Activated CD8-positive, alpha-beta memory T cell treated with anti-CD3 and anti-CD28 coated beads for 24 hours (primary cell): ENCODE measurements at places on chromosomes 1 and 21.

- DNase-seq = no peak
These were observed 11.7 kb upstream of the EPS8L3 start for GRCh38 chr1:109775398-109775797.

- DNase-seq = no peak
These were observed 29.5 kb downstream of the AK4 start for GRCh38 chr1:65177457-65177856.

- no peak for DNase-seq
These were observed 3.3 kb downstream of the B3GALT2 start for GRCh38 chr1:193183019-193183627.

GRCh38 chr1:62500210-62500609, 63.4 kb downstream of the USP1 start:
- no peak for DNase-seq

DNA sequence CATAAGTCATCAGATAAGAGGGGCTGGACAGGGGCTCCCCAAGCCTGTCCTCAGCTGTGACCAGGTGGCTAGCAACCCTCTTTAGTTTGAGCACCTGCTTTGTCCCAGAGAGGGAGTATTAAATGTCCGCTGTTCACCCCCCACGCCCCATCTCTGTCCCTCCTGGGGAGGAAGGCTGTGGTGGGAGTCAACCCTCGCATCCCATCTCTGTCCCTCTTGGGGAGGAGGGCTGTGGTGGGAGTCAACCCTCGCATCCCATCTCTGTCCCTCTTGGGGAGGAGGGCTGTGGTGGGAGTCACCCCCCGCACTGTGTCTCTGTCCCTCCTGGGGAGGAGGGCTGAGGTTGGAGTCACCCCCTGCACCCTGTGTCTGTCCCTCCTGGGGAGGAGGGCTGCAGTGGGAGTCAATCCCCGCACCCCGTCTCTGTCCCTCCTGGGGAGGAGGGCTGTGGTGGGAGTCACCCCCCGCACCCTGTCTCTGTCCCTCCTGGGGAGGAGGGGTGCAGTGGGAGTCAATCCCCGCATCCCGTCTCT, 72.6 kb upstream of the ABCG1 start:
- DNase-seq = no peak

DNA sequence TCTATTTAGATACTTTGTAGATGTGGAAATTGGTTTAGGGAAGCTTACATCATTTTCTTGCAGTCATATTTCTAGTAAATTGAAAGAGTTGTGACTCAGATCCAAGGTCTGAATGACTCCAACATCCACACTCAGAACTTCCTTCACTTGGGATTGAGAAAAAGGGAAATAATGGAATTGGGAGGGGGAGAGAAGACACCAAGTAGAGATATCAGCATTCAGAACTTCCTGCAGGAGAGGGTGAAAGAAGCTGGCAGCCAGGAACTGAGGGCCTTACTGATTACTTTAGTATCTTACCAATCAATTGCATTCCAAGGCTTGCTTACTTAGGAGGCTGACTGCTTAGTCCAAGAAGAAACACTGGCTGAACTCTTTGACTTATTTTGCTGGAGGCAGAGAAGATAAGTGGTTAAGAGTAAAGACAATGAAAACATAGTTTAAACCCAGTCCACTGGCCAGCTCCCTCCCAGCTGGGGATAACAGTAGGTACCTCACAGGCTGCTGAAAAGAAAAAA, 21.7 kb downstream of the APP start:
- no peak for DNase-seq

- no peak for DNase-seq
These were observed 163.7 kb downstream of the ROR1 start for GRCh38 chr1:63937461-63938022.

DNA sequence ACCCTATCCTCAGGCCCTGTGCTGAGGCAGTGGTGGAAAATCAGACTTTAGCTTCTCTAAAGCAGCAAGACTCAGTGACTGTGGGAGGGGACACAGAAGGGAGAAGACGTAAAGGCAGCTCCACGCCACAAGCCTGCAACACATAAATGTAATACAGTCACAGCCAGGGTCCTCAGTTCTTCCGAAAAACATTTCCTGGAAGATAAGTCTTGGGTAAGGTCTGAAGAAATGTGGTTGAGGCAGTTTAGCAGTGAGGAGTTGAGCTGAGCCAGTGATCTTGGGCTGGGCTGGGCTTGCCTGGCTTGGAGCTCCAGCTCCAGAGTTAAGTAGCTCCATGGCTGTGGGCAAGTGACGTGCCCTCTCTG, 127.8 kb upstream of the ADAR start:
- no peak for DNase-seq

GRCh38 chr1:20706841-20707240, 11.0 kb downstream of the KIF17 start:
- DNase-seq = no peak

GRCh38 chr1:59151860-59152259, 145.0 kb upstream of the FGGY start:
- no peak for DNase-seq

DNA sequence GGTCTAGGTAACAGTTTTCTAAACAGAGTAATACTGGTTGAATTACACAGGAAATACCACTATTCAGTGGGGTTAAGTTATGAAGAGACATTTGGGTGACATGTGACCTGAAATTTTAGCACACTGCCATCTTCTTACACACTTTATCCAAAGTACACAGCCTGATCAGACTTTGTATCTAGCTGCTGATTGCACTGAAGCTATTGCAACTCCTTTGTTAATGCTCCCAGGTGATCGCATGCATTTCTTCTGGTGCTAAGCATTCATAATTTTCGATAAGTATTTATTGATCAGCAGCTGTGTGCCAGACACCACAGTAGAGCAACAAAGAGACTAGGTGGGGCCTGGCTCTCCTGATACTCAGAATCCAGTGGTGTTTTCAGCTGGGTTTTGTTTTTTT, 52.4 kb downstream of the AK4 start:
- DNase-seq = no peak

- DNase-seq = peak; percentile 21
These were observed 18.0 kb upstream of the TTC22 start for GRCh38 chr1:54819195-54819536.

DNA sequence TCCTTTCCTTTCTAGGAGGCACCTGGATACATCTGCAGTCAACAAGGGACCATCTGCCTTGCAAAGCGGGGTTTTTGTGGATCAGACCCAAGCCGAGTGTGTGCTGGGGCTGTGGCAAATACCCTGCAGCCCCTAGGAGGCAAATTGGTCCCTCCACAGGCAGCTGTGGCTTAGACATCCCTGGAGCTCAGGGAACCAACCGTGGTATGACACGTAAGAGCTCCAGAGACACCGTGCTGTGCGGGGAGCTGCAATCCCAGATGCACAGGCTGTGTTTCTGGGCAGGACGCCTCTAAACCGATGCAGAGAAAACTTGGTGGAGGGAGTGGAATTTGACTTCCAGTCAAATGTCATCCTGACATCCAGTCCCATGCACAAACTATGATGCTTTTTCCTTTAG, 141.5 kb downstream of the KAZN start:
- no peak for DNase-seq

GRCh38 chr1:183753464-183753891, 51.4 kb upstream of the RGL1 start:
- no peak for DNase-seq

DNA sequence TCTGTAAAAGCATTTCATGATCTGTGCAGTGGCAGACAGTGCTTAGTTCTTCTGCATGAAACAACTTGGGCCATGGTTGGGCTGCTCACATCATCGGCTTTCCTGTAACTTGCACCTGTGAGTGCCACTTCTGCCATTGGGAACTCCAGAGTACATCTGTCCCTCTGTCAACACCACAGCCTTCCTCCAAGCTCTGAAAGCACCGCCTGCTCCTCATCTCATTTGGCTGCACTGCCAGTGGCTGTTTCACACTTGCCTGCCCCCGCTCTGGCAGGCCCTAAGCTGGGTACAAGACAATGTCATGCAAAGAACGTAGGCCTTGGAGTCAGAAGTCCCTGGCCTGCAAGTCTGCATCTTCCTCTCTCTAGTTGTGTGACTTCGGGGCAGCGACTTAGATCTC, 46.4 kb downstream of the DDX20 start:
- no peak for DNase-seq

DNA sequence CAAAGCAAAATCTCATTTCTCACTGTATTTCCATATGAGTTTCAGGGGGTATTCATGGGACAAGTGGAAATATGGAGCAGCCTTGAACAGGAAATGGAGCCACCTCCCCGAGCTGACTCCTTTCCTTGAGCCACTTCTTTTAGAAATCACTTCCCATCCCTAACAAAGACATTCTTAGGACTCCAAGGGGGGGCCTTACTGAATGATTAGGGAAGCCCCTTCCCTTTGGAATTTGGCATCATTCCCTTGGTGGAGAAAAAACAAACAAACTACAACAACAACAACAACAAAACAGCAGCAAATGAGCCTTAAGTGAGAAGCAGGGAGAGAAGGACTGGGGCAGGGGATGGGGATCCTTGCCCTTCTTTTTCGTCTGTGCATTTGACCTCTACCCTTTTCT, 278.3 kb downstream of the ZNF648 start:
- no peak for DNase-seq

DNA sequence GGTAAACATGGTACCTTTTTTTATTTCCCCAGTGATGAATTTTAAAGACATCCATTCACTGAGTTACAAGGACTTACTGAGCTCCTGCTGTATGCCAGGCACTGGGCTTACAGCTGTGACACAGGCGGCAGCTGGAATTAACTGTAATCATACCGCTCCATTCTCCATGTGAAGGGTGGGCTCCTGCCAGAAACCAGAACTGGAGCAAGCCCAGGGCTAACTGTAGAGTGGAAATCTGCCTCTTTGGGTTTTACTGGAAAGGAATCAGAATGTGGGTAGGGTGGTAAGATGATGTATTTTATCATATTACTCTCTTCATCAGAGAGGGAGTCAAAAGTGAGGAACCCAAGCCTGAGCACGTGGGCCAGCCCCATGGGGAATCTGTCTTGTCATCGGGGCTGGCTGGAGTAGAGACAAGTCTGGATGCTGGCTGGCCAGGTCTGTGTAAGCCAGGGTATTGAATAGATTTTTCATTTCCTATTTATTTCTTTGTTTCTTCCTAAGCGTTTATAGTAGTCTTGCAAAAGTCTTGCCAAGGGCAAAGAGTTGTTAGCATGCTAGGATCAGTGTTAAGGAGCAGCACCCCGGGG, 21.5 kb downstream of the FGGY start:
- no peak for DNase-seq

DNA sequence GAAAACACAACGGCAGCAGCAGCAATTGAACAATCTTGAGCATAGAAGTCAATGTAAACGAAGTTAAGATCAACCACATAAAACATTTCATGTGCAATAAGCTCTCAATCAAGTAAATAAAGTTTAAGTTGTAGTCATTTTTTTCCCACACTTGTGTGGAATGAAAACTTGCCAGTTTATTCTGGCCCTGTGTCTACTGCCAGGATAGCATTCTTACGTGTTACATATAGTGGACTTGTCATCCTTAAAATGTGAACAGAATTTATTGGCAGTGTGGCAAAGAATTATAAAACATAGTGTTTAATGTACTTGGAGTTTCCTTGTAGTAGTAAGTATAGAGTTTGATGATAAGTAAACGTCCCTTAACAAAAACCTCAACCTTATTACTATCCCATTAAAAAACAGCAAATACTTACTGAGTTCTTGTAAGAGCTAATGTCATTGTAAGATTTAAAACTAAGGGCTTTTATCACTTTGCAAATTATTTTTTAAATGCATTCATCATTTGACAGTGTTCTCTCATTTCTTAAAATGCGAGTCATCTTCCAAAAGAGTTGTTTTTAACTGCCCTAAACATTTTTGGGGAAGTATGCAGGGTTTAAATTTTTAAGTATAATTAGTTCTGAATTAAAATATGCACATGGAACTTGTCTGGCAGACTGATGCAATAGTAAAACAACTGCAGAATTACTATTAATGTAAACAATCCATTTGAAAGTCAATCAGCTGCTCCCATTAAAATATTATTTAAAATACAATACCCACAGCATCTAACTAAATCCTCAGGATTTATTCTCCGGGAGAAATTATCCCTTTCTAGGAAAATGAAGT, 7.9 kb downstream of the COX20 start:
- no peak for DNase-seq

- DNase-seq = no peak
These were observed 3.2 kb upstream of the PAQR7 start for GRCh38 chr1:25878690-25879089.

DNA sequence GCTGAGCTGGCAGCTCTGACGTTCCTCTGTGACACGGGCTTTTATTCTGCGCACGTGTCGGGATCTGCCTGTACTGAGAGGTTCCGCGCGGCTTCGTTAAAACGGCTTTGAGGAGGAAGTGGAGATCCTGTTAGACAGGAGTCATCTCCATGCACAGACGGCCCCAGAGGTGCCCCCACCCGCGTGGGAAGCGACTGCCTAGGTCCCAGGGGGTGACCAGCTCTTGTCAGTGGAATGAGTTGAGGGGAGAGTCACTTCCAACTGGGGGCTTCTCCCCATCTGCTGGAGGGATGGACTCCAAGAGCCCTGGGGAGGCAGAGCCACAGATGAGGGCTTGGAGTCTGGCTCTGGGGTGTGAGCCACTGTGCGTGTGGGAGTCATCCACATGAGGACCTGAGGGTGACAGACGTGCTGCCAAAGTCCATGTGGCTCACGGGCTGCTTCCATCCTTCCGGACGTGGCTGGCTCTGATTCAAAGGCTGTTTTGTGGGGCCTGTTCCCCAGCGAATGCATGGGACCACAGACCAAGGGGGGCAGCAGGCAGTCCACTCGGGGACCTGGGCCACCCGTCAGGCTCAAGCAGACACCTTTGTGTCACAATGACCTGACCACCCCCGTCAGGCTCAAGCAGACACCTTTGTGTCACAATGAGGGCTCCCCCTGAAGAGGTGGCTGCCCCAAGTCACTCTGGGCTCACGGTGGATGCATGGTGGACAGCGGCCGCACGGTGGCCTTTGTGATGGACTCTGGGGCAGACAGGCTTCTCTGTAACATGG, 26.8 kb downstream of the PTTG1IP start:
- peak; percentile 73 for DNase-seq

DNA sequence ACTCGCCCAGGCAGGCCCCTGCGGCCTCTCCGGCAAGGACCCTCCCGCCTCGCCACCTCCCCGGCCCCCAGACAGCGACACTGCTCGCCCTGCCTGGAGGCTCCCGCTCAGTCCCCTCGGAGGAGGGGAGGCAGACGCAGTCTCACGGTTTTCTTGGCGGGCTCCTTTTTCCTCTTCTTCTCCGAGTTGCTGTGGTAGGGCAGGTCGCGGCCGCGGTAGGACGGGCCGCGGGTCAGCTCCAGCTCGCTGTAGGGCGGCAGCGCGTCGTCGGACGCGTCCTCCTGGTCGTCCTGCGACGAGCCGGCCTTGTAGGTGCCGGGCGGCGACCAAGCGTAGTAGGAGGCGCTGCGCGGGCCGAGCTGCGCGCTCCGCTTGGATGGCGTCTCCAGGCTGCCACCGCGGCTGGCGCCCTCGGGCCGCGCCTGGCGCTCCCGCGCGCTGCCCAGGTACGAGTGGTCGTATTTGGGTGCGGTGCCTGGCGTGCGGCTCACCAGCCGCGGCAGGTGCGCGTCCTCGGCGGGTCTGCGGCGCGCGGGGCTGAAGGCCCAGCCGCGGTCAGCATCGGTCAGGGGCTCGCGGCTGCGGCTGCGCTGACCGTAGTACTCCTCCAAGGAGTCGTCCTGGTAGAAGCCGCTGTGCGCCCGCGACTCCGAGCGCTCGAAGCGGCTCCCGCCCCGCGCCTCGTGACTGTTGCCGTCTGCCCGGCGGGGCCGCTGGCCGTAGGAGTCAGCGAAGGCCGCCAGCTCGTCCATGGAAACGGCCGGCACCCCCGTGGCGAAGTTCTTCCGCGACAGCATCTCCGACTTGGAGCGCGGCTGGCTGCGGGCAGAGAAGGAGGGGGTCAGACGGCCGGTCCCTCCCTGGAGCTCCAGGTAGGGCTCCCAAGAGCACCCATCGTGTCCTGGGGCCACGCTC, 44.8 kb upstream of the TADA1 start:
- no peak for DNase-seq

- DNase-seq = no peak
These were observed 263.3 kb downstream of the KIF26B start for GRCh38 chr1:245418077-245418476.
